ENCODE measurements at places on chromosomes 6 and 20.

DNA sequence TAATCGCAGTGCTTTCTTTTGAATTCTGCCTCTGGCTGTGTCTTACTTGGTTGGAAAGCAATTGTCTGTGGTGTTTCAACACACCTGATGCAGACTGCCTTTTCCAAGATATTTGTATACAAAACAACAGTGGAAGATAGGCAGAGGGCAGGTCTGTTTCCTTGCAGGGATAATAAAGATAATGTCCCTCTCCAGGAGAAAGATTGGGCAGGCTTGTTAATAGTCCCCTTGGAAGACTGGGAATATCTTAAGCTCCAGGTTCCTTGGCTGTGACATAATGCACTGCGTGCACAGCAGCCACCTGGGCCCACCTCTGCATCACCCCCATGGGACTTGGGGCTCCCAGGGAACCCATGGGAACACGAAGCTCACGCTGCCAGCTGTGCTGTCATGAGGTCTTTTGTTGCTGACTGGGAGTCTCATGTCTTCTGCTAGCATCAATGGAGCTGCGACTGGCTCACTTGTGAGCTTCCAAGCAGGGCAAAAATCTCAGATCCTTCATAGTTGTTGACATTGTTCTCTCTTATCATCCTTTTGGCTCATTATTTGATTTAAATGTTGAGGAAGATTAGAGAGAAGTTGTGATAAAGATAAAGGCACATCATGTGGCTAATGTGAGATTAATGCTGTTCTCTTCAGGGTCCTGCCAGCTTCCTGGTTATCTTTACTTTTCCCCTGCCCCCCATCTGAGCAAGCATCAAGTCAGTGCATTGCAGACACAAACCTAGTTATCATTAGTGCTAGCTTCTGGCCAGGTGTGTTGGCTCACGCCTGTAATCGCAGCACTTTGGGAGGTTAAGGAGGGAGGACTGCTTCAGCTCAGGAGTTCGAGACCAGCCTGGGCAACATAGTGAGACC is 107.1 kb upstream of the ASF1A start:
- DNase-seq = no peak

GRCh38 chr6:31720196-31720770 is 1.3 kb downstream of the LY6G6C start:
- no peak for DNase-seq

DNA sequence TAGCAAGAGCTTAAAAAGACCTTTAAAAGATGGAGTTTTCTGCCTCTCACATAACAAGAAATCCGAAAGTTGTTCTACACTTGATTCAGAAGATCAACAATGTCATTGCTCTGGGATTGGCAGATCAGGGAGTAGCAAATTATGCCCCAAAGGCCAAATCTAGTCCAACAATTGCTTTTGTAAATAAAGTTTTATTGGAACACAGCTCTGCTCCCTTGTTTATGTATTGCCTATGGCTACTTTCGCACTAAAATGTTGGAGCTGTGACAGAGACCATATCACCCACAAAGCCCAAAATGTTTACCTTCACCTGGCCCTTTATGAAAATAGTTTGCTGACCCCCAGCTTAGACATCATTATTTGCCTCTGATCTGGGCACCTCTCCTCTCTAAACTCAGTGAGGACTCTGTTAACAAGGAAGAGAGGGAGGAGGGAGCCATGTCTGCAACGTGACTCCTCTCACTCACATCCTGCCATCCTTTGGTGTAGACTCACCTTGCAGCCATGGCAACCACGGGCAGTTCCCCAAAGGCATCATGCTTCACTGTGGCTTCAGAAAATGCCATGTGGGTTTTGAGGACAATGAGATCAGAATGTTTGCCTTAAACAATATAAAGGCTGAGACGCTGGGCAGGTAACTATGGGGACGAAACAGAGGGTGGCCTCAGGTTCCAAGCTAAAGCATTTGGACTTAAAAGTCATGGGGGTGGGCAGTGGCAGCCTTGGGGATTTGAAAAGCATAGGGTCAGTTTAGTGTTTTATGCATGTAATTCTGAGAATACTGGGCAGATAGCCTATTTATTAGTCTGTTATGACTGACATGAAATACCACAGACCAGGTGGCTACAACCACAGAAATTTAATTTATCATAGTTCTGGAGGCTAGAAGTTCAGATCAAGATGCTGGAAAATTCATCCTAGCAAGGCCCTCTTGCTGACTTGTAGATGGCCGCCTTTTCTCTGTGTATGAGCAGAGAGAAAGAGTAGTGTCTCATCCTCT is 149.7 kb upstream of the TNFAIP3 start:
- no peak for DNase-seq

DNA sequence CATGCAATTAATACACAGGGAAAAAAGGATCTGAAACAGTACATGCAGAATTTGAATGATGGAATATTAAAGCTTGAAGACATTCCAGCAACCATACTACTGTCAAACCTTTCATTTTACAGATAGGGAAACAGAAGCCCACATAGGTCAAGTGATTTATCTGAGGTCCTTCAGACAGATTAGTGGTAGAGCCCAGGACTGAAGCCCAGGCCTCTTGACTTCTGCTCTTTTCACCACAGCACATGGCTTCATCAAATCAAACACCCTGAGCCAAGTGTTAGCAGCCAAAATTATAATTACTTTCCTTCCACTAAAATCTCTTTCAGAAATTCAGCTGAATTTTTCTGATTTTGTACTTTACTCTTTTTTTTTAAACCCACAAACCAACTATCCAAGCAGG is 435.6 kb upstream of the RUNX2 start:
- DNase-seq = no peak

GRCh38 chr6:24631671-24632070 is 14.3 kb downstream of the KIAA0319 start:
- no peak for DNase-seq

Data from GM12892 (cell line).